ENCODE measurements at places on chromosomes 1 and 21.

DNA sequence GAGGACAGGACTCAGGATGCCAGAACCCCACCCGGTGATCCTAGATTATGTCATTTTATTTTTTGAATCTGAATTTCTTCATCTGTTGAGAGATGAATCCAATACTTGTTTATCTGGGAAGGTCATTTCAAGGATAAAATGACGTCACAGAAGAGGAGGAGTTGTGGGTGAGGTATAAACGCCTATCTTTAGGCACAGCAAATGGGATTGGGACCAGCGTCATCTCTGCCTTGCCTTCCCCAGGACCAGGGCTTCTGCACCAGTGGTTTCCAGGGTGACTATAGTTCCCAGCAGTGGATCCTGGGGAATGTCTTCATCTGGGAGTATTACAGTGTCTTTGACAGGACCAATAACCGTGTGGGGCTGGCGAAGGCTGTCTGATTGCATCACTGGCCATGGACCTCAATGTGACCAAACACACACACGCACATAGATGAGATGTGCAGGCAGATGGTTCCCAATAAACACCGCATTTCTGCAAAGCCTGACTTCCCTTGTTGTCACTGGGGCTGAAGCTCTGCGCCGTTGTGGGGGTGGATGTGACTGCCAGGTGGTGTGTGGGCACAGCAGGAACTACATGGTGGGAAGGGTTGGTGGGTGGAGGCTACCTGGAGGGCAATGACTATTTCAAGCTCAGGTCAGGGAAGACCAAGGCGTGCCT lies 28.1 kb downstream of the KCNA10 start:
- no peak for DNase-seq

DNA sequence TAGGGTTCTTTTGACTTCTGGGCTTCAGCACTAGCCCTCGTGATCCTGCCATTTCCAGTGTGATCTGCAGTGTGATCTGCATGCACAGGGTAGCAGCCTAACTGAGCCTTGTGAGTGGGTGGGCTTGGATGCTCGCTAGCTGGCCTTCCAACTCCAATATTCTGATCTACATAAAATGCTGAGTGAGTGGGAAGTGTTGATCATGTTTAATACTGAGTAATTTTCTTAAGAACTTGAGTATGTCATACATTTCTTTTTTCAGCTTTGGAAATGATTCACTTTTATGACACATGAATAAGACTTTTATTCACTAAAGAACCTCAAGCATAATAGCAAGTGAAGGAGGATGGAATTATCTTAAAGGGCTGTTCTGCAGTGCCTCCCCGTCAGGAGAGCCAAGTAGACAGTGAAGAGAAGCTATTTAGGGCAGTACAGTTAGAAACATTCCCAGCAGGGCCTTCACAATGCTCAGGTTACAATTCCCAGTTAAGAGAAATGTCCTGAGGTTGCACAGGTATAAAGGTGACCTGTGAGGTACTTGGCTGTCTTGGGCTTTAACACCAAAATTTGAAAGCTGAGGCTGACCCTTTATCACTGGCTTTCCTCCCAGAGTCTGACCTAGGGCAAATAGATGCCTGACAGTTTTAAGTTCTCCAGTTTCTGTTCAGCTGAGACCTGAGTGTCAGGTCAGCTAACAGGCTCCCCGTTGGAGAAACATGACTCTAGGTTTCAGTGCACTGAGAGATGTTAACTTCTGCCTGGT lies 29.1 kb upstream of the LRRC8C start:
- DNase-seq, result peak; percentile 69

DNA sequence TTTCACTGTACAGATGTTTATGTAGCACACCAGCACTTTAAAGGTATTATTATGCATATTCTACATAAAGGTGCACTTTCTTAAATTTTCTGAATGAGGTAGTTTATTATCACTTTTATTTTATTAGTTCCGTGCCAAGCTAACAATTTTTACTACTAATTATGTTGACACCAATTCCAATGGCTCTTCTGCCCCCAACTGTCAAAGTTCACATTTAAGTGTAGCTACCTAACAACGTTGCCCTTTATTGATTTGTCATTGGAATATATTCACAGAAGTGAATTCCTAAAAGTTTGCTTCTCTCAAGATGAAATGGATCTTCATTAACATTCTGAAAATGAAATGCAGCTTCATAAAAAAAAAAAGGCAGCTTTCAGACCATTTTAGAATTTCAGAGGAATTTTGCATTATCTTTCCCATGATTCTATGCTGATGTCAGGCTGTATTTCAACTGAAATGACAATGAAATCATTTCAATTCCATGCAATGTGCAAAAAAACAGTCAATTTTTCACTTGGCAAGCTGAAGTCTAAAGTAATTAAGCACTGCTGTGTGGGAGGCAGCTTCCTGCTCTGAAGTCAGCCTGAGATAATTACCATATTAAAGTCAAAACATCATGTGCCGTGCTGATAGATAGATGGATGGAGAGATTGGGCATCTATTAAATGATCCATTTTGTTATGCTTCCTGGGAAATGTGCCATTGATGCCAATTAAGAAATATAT lies 229.2 kb downstream of the TTLL7 start:
- no peak for DNase-seq

DNA sequence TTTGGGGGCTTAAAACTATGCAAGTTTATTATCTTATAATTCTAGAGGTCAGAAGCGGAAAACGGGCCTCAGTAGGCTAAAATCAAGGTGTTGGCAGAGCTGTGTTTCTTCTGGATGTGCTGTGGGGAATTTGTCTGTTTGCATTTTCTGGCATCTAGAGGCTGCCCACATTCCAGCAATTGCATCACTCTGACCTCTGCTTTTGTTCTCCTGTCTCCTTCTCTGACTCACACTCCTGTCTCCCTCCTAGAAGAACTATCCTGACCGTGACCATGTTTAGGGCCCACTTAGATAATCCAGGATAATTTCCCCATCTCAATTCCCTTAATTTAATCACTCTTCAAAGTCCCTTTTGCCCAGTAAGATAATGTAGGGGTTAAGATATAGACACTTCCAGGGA lies 127.4 kb upstream of the DEPDC1 start:
- DNase-seq, result peak; percentile 40

- DNase-seq, result no peak
Measured at GRCh38 chr1:19070891-19071621, 114.6 kb upstream of the IFFO2 start.

DNA sequence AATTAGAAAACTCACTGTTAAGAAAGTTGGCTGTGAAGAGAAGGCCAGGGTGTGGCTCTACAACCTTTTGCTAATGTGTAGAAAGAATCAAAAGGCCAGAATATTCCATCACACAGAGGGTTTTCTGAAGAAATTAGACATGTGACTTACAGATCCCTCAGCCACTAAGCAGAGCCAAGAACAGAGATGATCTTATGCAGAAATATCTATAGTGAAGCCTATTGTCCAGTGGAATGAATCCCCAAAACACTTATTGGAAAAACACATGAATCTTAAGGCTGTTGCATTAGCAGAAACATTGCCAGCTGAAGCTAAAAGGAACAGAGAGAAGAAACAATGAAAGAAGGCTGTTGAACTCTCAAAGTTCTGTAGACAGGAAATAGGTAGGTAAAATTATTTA lies 979.2 kb downstream of the MRPL39 start:
- no peak for DNase-seq

- DNase-seq, result peak; percentile 58
Measured at GRCh38 chr21:29077651-29078090, 4.2 kb upstream of the CCT8 start.

DNA sequence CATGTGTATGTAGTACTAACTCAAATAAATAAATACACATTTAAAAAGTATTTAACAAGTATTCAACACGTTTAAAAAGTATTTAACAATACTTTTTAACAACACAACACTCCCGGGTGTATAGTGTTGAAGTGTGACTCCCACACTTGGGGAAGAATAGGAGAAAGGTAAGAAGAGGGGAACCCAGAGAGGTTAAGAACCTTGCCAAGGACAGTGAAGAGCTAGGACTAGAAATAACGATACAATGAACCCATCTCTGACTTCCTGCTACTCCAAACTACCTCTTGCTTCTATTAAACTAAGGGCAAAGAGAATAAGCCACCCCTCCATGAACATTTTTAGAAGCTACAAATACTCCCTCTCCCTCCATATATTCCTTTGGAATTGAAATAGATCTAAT lies 1.7 kb upstream of the GFI1 start:
- DNase-seq, result no peak

- no peak for DNase-seq
Measured at GRCh38 chr1:76546354-76546933, 320.8 kb upstream of the ST6GALNAC5 start.

- DNase-seq, result no peak
Measured at GRCh38 chr1:183800449-183800848, 4.5 kb upstream of the RGL1 start.

- no peak for DNase-seq
Measured at GRCh38 chr1:94126651-94127050, 5.7 kb upstream of the ABCA4 start.

DNA sequence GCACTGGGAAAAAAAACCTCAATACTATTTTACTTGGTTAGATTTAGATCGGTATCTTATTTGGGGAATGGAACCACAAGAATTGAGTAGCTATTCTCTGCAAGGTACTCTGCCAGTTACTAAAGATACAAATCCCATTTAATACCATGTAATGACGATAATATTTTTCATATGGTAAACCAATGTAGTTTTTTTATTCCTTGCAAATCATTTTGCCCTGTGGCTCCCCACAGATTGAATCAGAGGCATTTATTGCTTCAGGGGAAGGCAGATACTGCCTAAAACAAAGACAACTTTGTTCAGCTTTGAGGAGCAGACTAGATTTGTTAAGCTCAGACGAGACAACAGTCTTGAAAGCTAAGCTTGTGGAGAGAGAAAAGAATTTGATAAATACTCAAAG lies 226.7 kb upstream of the RUNX1 start:
- peak; percentile 65 for DNase-seq

DNA sequence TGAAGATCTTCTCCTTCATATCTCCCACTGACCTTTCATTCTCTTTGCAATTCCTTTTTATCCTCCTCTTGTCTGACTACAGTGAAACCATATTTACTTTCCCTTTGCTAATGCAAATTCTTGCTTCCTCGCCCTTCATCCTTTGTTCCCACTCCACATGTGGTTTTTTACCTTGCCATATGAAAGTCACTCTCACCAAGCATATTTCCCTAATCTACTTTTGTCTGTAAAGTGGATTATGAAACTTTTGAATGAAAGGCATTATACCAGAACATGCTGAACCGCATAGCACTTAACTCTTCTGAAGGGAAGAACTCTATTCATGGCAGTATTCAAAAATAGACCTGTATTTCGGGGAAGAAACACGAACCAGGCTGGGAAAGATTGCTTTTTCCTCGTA lies 8.0 kb upstream of the TMPRSS15 start:
- DNase-seq, result no peak

DNA sequence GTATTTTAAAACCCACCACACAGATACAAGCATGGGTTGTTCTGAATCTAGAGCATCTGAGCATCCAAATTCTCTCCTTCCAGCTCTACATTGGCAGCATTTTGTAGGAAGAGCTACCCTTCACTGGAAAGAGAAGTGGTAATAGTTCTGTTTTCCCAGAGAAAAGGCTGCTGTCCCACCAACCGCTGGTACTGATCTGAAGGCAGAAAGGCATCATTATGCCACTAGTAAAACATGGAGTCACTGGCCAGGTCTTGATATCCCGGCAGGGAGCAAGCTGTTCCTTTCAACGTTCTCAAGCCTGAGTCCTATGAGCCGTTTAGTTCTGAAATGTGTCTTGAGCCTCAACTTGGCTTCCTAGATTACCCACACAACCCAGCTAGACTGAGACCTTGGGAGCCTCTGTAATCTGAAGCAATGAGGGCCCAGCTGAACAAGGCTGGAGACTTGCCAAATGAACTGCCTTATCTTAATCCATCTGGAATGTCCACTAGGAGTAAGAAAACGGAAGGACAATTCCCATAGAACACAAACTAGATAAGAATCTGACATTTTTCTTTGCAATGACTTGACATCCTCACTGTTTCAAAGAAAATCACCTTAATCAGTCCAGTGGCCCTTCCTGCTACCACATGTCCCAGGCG lies 116.8 kb downstream of the KCNH1 start:
- peak; percentile 24 for DNase-seq

DNA sequence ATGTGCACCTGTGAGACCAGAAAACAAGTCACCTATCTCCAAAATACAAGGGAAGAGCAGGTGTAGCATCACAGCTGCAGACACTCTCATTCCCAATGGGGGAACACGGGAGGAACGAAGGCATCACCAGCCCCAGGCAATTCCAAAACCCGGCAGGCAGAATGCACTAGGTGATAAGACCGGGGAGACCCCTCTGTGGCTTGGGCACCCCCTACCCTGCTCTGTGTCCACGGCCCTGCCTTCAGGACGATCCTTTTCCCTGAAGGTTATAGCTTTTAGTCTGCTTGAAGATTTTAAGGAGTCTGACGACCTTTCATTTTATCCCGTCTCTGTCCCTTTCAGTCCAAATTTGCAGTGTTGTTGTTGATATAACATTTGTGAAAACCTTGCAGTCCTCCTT lies 19.2 kb downstream of the TRPM2 start:
- DNase-seq, result no peak

GRCh38 chr1:92953491-92953890 lies 7.8 kb downstream of the DIPK1A start:
- DNase-seq, result no peak

GRCh38 chr1:1033731-1034438 lies 14.0 kb downstream of the AGRN start:
- no peak for DNase-seq

DNA sequence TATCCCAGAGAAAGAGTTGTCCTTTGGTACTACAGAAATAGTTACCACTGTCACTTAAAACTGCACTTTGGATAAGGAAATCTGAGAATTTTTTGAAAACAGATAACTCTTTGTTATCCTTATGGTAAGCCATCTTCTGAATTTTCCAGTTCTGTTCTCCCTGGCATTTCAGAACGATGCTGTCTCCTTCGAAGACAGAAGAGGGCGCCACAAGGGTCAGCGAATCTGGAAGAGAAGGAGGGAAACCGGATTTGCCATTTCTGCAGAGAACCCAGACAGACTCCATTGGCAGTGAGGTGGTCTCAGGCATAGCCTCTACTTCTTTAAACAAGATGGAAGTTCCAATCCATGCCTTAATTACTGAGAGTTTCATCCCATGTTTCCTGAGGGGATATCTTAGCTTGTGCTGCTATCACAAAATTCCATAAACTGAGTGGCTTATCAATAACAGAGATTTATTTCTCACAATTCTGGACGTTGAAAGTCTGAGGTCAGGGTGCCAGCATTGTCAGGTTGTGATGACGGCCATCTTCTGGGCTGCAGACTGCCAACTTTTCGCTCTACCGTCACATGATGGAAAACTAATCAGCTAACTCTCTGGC lies 6.4 kb downstream of the FCRL2 start:
- no peak for DNase-seq

GRCh38 chr1:111559736-111560279 lies 56.4 kb upstream of the ADORA3 start:
- peak; percentile 92 for DNase-seq

GRCh38 chr1:244782056-244782455 lies 53.4 kb upstream of the COX20 start:
- DNase-seq, result no peak

DNA sequence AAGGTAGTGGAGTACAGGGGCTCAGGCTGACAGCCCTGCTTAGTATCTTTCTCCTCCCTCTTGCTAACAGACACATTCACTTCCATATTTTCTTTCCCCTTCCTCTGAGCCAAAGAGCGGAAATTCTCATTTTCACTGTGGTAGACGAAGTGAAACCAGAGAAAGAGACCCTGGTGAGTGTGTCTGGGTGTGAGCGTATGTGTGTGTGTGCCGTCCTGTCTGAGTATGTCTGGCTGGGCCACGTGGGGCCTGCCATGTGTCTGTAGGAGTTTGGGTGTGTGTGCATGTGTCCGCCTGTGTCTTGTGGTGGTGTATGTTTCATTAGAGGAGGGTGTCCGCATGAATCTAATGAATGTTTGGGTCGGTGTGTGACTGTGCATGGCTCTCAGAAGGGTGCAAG lies 1.7 kb downstream of the COL8A2 start:
- no peak for DNase-seq

- no peak for DNase-seq
Measured at GRCh38 chr1:69589799-69590198, 22.1 kb downstream of the LRRC7 start.

All from fibroblast of lung (primary cell).